ENCODE measurements at places on chromosomes 7 and 10. TPM values are rescaled to one million over a fixed set of nuclear protein-coding genes. Genes with fewer than 3 reads are reported as not detected.

Gene PDE6C
- total RNA-seq = not detected

Gene CYP2C19
- total RNA-seq = not detected

Gene RHOBTB1
- 13.1 TPM for total RNA-seq

DNA sequence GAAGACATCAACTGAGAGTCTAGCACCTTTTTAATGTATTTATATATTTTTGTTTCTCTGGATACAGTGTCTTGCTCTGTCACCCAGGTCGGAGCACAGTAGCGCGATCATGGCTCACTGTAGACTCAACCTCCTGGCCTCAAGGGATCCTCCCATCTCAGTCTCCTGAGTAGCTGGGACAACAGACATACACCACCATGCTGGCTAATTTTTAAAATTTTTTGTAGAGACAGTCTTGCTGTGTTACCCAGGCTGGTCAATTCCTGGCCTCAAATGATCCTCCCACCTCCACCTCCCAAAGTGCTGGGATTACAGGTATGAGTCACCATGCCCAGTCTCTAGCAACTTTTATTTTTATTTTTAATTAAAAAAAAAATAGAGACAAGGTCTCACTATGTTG is 51.4 kb upstream of the ANLN start:
- no peaks in the 10 kb centered on the region for H3K27me3 ChIP-seq
- no peak for DNase-seq
- no peak overlapping the region for H3K27ac ChIP-seq
- H3K4me1 ChIP-seq = no peaks in the 10 kb centered on the region
- no peak overlapping the region for H3K4me3 ChIP-seq

- H3K4me3 ChIP-seq = no peak overlapping the region
- no peak overlapping the region for H3K27ac ChIP-seq
- H3K27me3 ChIP-seq = no peaks in the 10 kb centered on the region
- no peaks in the 10 kb centered on the region for H3K4me1 ChIP-seq
These were observed 1247.4 kb upstream of the SORCS1 start for GRCh38 chr10:108411894-108412293.

GRCh38 chr10:11437391-11438142 is 173.9 kb downstream of the USP6NL start:
- H3K27me3 ChIP-seq = no peaks in the 10 kb centered on the region
- H3K4me1 ChIP-seq = no peaks in the 10 kb centered on the region
- DNase-seq = no peak
- H3K27ac ChIP-seq = no peak overlapping the region
- H3K4me3 ChIP-seq = no peak overlapping the region

DNA sequence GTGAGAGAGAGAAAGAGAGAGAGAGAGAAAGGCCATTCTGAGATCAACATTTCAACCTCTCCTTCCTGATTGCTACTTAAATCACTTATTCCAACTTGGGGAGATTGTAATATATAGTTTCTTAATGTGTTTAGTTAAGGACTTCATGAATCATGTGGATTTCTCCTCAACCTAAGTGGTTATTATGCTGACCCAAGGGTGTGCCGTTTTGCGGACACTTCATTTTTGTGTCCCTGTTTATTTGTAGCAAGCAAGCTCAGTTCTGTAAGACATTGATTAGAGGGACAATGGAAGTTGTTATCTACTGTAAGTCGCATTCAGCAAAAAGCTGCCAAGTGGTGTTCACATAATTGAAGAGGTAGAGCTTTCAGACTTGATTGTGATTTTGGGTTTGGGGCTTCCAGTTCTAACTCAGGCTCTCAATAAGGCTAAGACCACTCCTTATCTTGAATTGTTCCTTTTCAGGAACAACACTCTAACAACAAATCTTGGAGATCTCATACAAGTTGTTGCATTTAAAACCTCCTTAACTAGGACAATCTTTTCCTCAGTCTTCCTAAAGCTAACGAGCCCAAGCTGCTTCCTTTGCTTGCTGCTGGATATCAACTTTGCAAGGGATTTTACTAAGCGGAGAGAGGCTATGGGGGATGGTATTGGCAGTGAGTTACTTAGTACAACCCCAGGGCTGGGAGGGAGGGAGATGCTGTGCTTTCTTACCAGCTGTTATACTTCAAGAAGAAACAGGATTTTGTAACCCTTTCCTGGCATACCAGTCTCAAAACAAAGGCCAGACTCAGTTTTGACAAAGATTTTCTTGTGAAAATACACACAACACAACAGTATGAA is 19.8 kb upstream of the COL1A2 start:
- H3K27me3 ChIP-seq = no peaks in the 10 kb centered on the region
- no peak overlapping the region for H3K4me3 ChIP-seq
- H3K36me3 ChIP-seq = no peaks in the 10 kb centered on the region
- H3K4me1 ChIP-seq = no peaks in the 10 kb centered on the region
- peak; percentile 44 for DNase-seq

DNA sequence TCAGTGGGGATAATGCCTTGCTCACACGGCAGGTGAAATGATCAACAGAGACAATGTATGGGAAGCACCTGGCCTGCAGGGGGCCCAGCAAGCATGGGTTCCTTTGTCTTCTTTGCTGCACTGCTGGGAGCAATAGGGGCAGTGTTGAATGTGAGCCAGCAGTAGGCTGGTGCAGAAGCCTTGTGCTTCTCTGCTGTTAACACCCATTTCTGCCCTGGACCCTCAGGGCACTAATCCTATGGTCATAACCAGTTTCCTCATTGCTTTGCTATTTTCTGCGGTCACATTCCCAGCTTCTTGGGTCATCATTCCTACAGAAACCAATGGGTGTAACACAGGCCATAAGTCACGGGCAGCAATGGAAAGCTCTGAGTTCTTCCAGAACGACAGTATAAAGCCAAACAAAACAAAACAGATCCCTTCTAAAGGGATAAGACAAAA is 10.9 kb upstream of the LGI1 start:
- no peaks in the 10 kb centered on the region for H3K36me3 ChIP-seq
- no peak overlapping the region for H3K4me3 ChIP-seq
- peaks cover 9% of the 10 kb centered on the region for H3K27me3 ChIP-seq
- no peaks in the 10 kb centered on the region for H3K4me1 ChIP-seq
- no peak overlapping the region for H3K27ac ChIP-seq
- no peak for DNase-seq
